ENCODE measurements at places on chromosomes 1 and 21.

GRCh38 chr21:43741423-43742096, 22.6 kb downstream of the PDXK start:
- no peak for DNase-seq

GRCh38 chr21:33800753-33801423, 114.7 kb downstream of the ATP5PO start:
- no peak for DNase-seq

- no peak for DNase-seq
Observed at GRCh38 chr1:182259229-182259872, 132.2 kb downstream of the GLUL start.

- no peak for DNase-seq
Observed at GRCh38 chr1:184419350-184420161, 32.7 kb downstream of the C1orf21 start.

DNA sequence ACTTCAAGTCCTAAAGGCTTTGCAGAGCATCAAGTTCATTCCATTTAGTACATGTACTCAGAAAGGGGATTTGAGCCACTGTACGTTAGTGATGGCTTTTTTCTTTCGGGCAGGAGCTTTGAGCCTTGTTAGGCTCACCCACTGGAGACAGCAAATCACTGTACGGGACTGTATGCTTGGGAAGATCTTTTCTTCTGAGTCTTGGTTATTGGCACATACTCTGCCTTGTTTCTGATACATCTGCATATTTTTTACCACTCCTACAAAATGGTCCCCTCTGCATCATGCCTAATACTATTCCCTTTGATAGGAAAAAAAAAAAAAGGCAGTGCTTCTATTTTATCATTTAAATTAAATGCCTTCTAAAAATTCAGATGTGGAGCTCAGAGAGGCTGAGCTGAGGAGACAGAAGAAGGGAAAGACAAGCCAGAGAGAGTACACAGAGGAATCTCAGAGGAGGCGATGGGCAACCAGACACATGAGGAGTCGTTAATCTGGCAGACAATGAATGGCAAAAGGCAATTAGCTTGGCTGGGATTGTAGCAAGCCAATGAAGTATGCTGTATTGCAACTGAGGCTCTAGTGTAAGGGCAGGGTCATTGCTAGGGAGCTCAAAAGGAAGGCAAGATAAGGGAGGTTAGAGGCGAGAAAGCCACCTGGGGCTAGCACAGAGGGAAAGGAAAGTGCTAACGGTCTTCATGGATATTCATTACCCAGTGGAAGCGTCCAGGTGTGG, 39.4 kb downstream of the PHC2 start:
- no peak for DNase-seq

DNA sequence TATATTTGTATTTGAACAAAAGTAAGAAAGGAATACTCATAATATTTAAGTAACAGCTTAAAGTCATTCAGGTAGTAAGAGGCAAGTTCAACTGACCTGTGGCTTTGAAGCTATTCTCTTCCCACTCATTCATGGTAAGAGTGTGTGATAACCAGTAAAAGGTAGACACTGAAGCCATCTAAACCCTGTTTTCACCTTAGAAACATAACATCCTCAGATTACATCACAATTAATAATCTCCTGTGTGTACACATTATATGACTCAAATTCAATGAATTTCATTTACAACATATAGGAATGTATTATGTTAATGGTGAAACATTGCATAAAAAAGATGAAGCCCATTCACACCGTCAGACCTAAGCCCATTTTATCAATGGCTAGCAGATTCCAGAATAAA, 364.8 kb upstream of the SNX7 start:
- no peak for DNase-seq

DNA sequence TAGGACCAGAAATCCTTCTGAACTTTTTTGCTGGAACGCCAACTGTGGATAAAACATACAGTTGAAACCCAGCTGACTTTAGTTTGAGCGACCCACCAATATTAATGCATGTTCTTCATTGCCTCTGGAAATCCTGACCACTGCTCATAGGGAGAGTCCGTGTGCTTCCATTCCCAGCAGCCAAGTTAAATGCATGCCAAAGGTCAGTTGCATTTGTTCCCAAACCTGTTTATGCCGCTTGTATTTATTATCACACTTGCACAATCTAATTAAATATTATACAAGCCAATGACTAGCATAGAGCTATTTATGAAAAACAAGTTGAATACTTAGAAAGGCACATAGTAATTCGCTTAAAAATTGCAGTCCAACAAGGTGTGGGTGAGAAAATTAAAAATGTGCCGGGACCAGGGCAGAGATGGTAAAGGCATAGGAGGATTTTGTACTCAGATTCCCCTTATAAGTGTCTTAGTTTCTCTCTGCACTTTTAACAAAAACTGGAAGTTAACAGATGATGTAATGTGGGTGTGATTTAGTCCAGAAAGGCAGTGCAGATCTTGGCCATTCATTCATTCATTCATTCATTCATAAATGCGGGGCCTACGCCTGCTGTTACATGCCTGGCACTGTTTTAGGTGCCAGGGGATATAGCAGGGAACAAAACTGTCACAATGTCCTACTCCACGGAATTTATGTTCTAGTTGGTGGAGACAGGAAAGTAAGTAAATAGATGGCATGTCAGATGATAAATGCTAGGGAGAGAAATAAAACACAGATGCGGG, 99.7 kb downstream of the PRDM2 start:
- no peak for DNase-seq

GRCh38 chr21:37348664-37349063, 17.9 kb upstream of the DYRK1A start:
- DNase-seq = no peak

- DNase-seq = no peak
Observed at GRCh38 chr1:43444836-43445235, 8.9 kb downstream of the HYI start.

DNA sequence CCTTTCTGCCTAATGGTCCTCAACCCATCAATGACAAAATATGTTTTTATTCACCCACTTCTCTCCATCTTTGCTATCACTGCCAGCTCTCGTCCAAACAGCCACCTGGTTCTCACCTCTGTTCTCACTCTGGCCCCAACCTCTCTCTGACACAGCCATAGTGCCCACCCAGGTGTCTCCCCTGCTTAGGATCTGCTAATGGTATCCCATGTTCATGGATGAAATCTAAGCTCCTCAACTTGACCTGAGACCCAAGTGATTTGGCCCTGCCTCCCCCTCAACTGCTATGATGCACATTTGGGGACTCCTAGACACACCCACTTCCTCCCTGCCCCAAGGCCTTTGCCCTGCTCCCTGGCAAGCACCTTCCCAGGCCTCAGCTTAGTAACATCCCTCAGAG, 25.9 kb downstream of the KIF17 start:
- DNase-seq = no peak

GRCh38 chr1:40712997-40713396, 21.5 kb downstream of the NFYC start:
- no peak for DNase-seq

- DNase-seq = no peak
Observed at GRCh38 chr1:63913533-63913932, 139.7 kb downstream of the ROR1 start.

DNA sequence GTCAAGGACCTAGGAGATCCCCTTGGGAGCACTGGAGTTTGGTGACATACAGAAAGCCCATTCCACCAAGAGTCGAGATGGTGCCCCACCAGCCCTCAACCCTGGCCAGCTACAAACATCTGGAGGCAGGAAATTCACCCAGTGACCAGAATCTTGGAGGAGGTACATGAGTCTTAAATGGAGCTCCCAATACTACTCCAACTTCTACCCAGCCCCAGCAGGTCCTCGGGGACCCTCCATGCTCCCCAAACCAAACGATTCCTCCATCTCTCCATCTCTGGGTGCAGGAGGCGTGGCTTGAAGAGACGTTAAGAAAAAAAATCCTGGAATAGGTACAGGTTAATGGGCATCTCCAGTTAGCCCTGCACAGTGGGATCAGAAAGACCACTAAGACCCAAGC, 5.5 kb upstream of the RASSF5 start:
- DNase-seq = no peak

DNA sequence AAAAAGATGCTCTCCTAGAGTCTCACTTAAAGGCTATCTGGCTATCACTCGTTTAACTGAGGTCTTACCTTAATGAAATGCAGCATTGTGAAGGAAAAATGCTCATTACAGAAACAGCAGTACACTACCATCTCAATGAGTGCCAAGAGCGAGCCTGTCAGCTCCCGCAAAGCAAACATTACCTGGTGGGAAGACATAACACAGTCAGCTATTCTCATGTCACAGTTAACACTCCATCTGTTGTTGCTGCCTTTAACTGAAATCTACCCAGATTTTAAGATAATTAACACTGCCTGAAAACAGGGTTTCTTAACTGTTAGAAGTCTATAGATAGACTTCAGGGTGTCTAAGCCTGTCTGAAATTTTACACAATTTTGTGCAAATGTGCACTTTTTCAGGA, 39.1 kb downstream of the PCSK9 start:
- DNase-seq = no peak

DNA sequence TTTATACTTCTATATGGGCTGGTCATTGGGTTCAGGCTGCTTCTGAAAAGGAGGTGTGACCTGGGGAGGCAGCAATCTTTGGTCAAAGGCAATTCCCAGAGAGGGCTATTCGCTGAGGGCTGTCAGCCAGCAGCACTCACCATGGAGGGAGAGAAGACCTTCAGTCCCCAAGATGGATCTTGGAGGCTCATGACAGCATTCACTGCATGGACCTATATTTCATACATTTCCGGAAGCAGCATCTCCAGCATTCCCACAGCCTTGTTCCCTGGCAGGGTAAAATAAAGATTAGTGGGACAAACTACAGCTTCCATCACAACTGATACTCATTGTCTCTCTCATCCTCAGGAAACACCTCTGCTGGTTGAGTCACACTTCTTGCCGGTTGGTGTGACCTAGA, 146.6 kb downstream of the CNIH3 start:
- no peak for DNase-seq

Data from RWPE2 (cell line).